ENCODE measurements at places on chromosomes 6 and 20.

- no peak for DNase-seq
Observed at GRCh38 chr6:43781941-43782704, 12.1 kb downstream of the VEGFA start.

- DNase-seq = no peak
Observed at GRCh38 chr6:136095986-136096385, 154.1 kb downstream of the MTFR2 start.

GRCh38 chr6:6981681-6982322 is 126.0 kb upstream of the RREB1 start:
- no peak for DNase-seq

DNA sequence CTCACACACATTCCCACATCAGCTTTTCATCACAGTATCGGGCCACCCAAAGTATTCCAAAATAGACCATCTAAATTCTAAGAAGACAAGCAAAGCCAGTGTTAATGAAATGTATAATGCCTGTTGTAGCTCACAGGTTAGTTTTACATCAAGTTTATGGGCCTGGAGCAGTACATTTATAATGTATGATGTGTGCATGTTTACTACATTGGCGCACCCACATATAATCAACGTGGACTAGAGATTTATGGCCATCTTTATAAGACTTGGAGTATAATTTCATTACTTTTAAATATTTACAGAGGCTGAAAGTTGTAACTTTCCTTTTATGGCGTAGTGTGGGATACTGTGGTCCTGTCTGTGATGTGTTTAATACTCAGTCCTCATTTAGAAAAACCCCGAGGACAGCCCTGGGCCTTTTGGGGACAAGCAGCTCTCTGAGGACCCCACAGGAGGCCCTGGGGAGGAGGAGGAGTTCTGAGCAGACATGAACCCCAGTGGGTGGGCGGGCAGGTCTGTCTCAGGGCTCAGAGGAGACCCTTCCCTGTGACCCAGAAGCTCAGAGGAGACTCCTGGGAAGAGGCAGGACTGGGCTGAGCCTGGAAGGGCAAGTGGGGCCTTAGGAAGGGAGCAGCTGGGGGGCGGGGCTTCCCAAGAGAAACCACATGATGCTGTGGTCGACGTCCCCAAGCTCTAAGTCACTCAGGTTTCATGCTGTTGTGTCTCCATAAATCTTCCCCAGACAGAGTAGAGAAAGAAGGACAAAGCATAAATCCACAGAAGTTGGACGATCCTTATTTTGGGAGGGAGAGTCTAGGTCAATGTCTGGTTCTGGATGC is 232.1 kb downstream of the PREX1 start:
- DNase-seq = no peak
